Kidney (tissue), 22 donors: ENCODE measurements at places on chromosomes 5 and 9.

DNA sequence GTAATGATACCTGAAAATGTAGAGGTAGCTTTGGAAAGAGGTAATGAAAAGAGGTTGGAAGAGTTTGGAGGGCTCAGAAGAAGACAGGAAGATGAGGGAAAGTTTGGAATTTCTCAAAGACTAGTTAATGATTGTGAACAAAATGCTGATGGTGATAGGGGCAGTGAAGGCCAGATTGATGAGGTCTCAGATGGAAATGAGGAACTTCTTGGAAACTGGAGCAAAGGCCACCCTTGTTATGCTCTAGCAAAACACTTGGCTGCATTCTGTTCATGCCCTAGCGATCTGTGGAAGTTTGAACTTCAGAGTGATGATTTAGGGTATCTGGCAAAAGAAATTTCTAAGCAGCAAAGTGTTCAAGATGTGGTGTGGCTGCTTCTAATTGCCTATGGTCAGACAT is 161.2 kb upstream of the SPEF2 start:
- no peak for DNase-seq

GRCh38 chr5:33230467-33231078 is 210.2 kb upstream of the TARS1 start:
- DNase-seq: no peak

GRCh38 chr9:37859043-37859442 is 44.9 kb downstream of the SLC25A51 start:
- DNase-seq: no peak

GRCh38 chr9:13436591-13436990 is 157.1 kb upstream of the MPDZ start:
- no peak for DNase-seq
